ENCODE measurements at places on chromosomes 7 and 10. TPM values are rescaled to one million over a fixed set of nuclear protein-coding genes. Genes with fewer than 3 reads are reported as not detected.

LRRN3 gene
- total RNA-seq, result 28.0 TPM

C10orf62 gene
- total RNA-seq, result not detected

CARD11 gene
- total RNA-seq, result 74.1 TPM

CYP3A5 gene
- not detected for total RNA-seq

FAM171A1 gene
- total RNA-seq, result 2.9 TPM

PWWP2B gene
- total RNA-seq, result 3.8 TPM
